ENCODE measurements at places on chromosomes 1 and 21.

DNA sequence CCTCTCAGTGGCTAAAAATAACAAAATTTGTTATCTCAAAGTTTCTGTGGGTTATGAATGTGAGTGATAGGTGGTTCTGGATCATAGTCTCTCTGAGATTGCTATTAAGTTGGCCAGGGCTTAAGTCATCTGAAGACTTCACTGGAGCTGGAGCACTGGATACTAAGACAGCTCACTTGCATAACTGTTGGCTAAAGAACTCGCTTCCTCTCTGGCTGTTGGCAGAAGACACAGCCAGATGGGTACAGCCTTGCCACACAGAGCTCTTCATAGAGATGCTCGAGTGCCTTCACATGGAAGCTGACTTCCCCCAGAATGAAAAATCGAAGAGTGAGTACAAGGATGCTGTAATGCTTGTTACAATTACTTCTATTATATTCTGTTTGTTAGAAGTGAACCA lies 333.8 kb downstream of the ZP4 start:
- DNase-seq = no peak

DNA sequence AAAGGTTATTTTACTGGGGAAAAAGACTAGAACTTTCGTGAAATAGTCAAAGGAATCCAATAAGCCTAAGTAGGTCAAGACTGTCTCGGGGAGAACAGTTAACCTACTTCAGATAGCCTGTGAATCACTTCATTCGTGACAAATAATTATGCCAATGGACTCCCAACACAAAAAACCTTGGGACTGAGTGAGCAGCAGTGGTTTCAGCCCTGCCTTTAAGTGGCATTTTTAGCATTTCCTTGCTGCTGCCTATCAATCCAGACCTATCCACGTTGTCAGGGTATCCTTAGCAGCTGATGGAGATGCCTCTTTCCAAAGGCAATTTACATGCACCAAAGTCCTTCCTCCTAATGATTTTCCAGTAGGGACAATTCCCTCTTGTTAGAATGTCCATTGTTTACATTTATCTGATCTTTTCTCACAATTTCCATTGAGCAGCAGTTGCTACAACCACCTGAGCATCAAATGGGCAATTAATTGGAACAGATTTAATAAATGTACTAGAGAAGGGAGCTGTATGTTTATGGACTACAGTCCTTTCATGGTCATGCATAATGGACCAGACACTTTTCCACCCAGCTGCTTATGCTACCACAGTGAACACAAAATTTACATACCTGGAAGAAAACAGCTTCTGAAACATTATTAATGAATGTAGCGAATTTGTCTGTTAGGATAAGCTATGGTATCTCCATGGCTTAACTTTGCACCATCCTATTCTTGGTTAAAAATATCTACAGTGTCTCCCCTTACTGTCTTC lies 75.8 kb downstream of the TM2D1 start:
- DNase-seq = no peak

DNA sequence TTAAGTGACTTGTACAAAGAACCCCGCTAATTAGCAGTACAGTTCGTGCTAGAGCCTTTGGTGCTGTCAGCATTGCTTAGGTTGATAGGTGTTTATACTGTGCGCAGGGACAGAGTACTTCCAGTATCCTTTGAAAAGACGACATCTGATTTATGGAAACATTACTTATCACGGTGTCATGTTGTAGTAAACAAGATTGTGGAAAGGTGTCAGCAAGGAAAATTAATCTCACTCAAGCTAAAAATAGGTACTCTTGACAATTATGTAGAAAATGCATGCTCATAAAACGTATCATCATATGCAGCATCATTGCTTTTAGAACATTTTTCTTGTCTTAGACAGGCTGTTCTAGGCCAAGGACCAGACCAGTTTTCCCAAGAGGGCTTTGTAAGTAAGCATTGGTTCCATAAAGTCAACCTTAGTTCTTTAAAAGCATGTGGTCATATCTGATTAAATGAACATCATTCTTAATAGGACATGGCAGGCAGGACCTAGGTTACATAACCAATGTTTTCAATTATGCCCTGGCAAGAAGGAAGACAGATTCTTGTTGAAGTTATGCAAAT lies 33.0 kb downstream of the SH3BGR start:
- no peak for DNase-seq

- DNase-seq = no peak
Measured at GRCh38 chr1:225451340-225451739, 23.5 kb upstream of the LBR start.

DNA sequence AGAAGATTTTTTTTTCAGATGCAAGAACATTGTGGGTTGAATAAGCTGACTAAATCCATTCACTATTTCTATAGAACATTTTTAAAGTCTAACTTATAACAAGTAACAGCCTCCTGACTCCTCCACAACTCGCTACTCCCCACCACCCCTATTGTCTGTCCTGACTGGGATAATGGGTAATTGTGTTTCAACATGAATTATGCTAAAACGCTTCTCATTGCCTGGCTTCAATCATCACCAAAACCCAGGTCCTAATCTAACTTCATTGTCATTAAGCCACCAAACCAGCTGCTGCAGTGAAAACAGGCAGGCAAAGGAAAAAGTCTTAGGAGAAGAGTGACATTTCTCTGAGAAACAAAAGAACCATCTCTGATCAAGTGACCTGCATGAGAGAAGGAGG lies 30.0 kb downstream of the TNR start:
- DNase-seq = no peak

DNA sequence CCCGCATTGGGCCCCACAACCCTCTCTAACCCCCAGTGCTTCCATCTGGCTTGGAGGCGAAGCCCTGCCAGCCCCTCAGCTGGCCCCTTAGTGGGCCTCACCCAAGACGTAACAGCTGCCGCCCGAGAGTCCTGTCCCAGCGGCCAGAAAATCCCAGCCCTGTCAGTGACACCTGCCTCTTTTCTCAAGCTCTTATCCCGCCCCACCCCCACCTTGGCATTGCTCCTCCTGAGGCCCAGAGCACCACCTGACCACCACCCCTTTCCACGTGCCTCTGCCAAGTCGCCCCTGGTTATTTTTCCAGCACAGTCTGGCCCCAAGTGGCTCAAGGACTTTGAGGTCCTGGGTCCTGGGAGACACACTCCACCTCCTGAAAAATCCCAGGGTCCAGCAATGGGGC lies 5.9 kb upstream of the CTRC start:
- no peak for DNase-seq

- peak; percentile 17 for DNase-seq
Measured at GRCh38 chr1:41365772-41366454, 4.7 kb downstream of the FOXO6 start.

DNA sequence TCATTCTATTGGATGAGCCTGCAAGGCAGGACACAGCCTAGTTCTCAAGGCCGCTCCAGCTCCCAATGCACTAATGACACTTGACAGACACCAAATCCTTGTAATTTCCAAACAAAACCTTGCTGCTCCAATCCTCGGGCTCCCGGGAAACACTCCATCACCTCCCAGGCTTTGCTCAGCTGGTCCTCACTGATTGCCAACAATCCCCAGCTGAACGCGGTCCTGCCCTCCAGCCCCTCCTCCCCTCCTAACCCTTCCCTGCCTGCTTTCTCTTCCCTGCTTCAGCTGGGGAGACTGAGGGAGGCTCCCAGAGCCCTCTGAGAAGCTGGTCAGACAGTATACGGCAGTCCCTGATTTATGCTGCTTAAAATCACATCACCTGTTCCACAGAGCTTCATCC lies 114.4 kb upstream of the TNR start:
- no peak for DNase-seq

DNA sequence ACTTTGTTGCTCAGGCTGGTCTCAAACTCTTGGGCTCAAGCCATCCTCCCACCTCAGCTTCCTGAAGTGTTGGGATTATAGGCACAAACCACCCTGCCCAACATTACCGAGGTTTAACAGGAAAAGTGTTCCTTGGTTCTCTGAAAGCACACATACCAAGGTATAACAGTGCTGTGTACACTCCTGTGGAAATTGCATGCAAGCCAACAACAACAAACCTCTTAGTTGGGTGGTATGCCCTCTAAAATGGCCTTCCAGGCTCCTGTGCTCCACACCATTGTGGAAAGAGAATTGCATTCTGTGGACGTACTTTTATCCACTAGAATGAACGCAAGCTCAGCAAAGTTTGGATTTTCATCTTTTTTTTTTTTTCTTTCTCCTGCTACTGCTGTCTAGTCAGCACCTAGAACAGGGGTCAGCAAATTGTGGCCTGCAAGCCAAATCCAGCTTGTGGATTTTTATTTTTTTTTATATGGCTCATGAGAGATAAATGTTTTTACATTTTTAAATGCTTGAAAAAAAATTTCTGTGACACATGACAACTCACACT lies 192.2 kb upstream of the TNR start:
- DNase-seq = no peak

- no peak for DNase-seq
Measured at GRCh38 chr1:228016181-228016510, 9.3 kb downstream of the WNT3A start.

DNA sequence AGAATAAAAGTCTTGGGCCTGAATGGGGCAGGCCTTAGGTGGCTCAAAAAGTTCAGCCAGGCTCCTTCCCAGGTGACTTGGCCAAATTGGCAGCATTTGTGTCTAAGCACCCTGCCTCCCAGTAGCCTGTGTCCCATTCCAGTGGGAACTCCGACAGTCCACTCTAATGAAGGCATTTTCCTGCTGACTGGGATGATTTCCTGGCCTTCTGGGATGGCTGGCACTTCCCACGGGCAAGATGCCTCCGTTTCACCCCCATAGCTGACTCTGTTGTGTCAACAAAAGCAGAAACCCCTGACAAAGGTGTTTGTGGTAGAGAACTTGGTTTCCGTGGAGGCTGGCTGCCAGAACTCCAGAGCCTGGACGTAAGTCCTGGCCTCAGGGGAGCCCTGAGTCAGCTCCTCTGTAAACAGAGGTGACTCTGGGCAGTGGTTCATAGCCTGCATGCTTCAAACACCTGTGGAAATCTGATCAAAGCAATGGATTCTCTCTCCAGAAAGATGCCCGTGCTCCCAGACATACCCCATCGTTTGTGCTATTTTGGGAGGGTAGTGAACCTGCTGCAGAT lies 36.6 kb downstream of the WNT3A start:
- no peak for DNase-seq

DNA sequence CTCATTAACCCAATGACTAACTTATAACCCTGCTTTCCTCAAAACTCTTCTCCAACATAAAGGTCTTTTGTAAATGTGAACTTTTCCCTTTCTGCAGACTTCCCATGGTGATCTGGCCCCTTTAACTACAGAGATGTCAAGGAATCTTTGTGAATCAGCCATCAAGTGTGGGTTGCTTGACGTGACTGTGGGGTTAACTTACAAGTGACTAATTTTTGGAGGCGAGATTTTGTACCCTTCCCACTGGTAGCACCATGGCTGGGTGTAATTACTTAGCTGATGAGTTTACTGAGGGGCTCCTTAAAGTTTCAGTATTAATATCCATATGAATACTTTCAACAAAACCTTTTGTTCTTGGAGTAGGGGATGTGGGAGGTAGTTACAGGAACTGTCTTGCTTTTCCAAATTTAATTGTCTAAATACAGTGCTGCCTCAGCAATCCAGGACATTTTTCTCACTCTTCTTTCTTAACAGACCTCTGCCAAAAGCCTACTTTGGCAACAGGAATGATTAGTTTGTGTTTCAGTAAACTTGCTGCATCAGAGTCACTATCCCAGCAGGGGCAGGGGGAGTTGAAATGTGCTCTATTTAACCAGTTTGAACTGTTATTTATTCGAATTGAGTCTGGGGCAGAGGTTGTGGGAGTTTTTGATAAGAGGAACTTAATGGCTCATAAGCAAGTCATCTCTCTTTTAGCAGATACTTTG lies 217.3 kb upstream of the FGGY start:
- no peak for DNase-seq

- DNase-seq = no peak
Measured at GRCh38 chr1:44359234-44359935, 4.3 kb upstream of the ERI3 start.

- peak; percentile 11 for DNase-seq
Measured at GRCh38 chr1:37795340-37796125, 1.9 kb downstream of the MANEAL start.

DNA sequence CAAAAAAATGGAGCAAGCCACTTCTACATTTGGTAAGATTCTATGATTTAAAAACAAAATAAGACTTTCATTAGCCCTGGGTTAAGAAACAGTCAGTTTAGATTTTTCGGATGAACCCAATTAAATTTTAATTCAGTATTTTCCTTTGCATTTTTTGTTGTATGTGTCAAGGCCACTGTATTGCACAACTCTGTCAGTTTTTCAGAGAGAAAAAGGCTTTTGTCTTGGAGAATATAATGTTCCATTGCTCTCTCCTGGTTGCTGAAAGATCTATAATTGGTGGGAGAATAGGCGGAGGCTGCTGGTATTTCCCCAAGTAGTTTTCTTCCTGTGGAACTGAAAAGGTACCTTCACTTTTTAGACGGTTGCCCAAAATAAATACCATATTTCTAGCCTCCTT lies 84.6 kb downstream of the NEGR1 start:
- no peak for DNase-seq

DNA sequence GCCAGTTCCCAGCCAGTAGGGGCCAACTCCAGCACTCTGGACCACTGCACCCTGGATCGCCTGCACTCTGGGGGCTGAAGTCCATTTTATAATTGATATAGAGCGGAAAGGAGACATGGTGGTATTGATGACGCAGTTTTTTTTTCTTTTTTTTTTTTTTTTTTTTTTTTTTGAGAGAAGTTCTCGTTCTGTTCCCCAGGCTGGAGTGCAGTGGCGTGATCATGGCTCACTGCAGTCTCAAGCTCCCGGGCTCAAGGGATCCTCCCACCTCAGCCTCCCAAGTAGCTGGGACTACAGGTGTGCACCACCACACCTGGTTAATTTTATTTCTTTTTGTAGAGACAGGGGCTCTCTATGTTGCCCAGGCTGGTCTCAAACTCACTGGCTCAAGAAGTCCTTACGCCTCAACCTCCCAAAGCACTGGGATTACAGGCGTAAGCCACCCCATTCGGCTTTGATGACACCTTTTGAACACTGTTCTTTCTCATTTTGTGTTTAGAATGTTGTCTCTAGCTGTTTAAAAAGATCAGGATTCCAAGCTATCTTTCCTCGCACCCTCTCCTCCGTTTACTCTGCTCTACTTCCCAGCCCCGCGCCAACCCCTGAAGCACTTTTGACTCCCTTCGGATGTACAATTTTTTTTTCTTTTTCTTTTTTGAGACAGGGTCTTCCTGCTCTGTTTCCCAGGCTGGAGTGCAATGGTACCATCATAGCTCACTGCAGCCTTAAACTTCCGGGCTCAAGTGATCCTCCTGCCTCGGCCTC lies 960 bp downstream of the MX2 start:
- DNase-seq = no peak

- DNase-seq = no peak
Measured at GRCh38 chr1:186375929-186376319, 286 bp downstream of the ODR4 start.

Data from CD4-positive, alpha-beta T cell treated with Interleukin-2 at 100 ng/mL for 4 hours (primary cell).